ENCODE measurements at places on chromosomes 7 and 10.

- no peak for DNase-seq
Observed at GRCh38 chr10:106785528-106785927, 379.0 kb downstream of the SORCS1 start.

DNA sequence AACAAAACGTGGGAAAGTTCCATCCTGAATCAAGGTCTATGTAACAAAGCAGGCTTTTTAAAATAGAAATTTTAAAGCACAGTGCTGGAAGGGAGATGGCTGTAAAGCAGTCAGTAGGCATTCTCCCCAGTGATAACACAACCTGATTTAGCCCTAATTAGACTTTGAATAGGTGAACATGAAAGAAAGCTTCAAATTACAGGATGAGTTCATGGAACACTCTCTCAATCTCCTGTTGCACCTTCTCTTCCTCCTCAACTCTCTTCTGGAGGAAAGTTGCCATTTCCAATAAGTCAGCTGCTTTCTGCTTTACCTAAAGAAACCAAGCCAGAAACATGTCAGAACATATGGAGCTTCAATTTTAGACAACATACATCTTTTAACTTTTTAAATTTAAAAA lies 20.1 kb downstream of the SFR1 start:
- no peak for DNase-seq

- no peak for DNase-seq
Observed at GRCh38 chr10:78543749-78544362, 510.2 kb downstream of the RPS24 start.

- no peak for DNase-seq
Observed at GRCh38 chr7:10685040-10685439, 288.6 kb upstream of the PHF14 start.

DNA sequence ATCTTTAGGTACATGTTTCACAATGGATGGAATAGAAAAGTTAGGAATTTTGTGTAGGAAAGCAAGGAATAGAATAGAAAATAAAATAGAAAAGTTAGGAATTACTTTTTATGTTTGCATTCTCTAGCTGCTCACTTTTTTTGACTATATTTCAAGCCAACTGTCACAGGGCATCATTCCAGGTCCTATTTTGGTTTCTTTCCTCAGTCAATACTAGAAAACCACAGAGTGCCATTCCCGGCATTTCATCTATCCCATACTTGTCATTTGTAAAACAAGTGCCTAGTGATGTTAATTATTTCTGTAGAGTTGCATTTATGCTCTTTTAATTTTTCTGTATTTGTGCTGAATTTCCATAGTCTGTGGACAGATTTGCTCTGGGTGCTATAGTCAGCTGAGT lies 66.2 kb downstream of the SDK1 start:
- DNase-seq = no peak

DNA sequence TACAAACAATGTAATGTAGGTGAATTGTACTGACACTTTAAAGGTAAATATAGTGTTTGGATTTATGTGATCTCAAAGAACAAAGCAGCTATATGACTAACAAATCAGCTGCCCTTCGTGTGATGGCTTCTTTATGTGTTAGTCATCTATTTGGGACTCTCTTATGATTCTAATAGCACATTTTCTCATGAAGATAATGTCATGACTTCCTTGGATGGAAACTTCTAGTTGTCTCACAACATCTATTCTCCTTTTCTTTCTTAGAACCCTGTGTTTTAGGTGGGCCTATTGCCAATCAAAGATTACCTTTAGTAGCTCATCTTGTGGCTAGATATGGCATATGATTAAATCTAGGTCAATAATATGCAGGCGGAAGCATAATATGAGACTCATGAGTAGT lies 45.0 kb downstream of the TMEM106B start:
- DNase-seq = no peak

DNA sequence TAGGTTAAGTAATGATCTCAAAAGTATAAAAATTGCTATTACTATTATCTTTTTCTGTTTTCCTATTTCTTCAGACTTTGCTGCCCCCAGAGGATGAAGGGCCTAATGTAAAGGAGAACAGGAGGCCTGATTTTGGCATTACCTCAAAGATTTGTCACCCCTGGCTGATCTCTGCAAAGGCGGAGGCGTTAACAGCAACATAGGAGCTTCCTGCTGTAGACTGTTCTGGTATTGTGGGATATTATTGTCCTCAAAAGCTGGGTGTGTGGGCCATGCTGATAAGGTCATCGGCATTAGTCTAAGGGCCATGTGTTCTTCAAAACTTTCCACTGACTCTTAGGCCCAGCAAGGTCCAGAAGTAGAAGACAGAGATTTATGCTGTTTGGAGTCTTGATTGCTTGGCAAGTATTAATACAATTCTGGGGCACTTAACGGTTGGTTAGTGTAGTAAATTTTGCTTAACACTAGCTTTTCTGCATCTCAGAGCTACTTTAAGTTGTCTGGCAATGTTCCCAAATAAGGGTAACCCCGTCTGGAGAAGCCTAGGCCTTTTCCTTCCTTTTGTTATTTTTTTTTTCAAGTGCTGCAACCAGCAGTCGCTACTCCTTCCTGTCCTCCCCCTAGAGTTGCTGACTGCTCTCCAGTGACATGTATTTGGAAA lies 14.0 kb upstream of the ENTPD1 start:
- no peak for DNase-seq

Data from bone marrow (tissue), 2 donors.